ENCODE measurements at places on chromosomes 7 and 10. TPM values are rescaled to one million over a fixed set of nuclear protein-coding genes. Genes with fewer than 3 reads are reported as not detected.

ZMIZ1 gene
- 48.8 TPM for total RNA-seq

- peak; percentile 81 for DNase-seq
Observed at GRCh38 chr10:49407552-49408137, 11.8 kb upstream of the DRGX start.

GRCh38 chr7:147332988-147333387, 1216.4 kb downstream of the CNTNAP2 start:
- no peak for DNase-seq

RNF32 gene
- total RNA-seq = 0.30 TPM

GRCh38 chr7:122887198-122887597, 938 bp upstream of the CADPS2 start:
- DNase-seq = peak; percentile 76

GRCh38 chr10:115503546-115503945, 410.4 kb downstream of the ATRNL1 start:
- no peak for DNase-seq

GRCh38 chr10:88500656-88501055, 82.5 kb downstream of the RNLS start:
- no peak for DNase-seq

SRI gene
- total RNA-seq = 93.6 TPM

GRCh38 chr10:48536156-48536500, 68.7 kb downstream of the ARHGAP22 start:
- no peak for DNase-seq

- no peak for DNase-seq
Observed at GRCh38 chr10:51260376-51260775, 186.1 kb downstream of the PRKG1 start.

GRCh38 chr7:81248420-81248819, 329.6 kb upstream of the SEMA3C start:
- no peak for DNase-seq

CALML3 gene
- not detected for total RNA-seq

TCERG1L gene
- not detected for total RNA-seq

DNA sequence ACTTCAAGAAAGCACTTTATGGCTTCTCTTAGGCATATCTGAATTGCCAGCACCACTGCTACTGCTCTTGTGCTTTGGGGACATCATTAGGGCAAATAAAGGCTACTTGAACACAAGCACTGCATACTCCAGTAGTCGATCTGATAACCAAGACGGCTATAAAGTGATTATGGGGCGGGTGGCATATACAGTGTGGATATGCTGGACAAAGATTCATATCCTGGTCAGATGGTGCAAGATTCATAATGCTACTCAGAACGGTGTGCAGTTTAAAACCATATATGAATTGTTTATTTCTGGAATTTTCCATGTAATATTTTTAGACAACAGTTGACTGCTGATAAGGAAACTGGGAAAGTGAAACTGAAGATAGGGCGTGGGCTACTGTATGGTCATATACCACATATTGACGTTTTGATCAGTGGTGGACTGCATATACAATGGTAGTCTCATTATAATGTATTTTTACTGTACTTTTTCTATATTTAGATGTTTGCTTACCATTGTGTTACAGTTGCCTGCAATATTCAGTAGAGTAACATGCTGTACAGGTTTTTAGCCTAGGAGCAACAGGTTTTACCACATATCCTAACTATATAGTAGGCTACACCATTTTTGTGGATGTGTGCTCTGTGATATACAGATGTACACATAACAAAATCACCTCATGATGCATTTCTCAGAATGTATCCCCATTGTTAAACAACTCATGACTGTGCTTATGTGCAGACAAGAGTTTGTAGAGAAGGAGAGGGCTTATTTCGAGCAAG, 15.2 kb downstream of the ANLN start:
- DNase-seq = no peak

GRID2IP gene
- not detected for total RNA-seq

- no peak for DNase-seq
Observed at GRCh38 chr10:119112056-119112455, 8.1 kb downstream of the DENND10 start.

DNA sequence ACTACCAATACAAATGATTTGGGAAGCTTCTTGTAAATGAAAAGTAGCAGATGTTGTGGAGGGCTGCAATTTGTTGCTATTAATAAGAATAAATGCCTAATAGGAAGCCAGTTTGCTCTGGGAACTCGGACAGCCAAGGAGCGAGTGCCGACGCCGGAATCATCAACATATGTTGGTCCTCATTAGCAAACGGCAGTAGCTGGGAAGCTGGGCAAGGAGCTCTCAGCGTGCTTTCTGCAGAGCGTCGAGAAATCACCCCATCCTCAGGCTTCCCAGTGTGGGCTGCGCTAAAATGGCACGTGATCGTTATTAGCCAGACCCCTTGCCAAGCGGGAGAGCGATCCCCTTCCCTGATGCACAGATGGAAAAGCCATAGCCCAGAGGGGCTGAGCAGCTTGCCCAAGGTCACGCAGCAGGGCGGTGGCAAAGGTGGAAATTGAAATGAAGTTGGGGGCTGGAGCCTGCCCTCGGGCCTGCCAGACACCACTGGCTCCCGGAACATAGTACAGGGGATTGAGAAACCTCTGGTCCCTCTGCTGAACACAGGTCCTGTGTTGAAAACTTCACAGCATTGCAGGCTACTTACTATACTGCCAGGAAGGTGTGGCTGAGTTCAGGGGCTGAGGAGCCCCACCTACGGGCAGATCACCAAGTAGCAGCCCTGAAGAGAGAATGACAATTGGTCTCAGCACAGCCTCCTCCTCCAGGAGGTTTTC, 326.9 kb downstream of the PLXNA4 start:
- DNase-seq = peak; percentile 56

- no peak for DNase-seq
Observed at GRCh38 chr7:36673703-36674102, 50.6 kb downstream of the AOAH start.

DNA sequence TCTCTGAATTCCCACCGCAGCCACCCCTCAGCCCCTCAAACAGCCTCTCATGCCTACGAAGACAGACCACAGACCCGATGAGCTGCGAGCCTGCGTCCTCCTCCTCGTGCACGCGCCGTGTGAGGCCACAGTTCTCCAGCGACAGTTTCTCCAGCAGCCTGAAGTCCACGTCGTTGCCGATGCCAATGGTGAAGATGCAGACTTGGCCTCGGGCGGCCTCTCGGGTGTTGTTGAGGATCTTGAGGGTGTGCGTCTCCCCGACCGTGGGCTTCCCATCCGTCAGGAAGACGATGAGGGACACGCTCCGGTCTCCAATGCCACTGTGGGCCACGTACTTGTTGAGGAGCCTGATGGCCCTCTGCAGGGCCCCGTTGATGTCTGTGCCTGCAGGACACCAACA, 87.1 kb downstream of the ITIH5 start:
- DNase-seq = no peak

TMEM236 gene
- total RNA-seq = 0.51 TPM

DNA sequence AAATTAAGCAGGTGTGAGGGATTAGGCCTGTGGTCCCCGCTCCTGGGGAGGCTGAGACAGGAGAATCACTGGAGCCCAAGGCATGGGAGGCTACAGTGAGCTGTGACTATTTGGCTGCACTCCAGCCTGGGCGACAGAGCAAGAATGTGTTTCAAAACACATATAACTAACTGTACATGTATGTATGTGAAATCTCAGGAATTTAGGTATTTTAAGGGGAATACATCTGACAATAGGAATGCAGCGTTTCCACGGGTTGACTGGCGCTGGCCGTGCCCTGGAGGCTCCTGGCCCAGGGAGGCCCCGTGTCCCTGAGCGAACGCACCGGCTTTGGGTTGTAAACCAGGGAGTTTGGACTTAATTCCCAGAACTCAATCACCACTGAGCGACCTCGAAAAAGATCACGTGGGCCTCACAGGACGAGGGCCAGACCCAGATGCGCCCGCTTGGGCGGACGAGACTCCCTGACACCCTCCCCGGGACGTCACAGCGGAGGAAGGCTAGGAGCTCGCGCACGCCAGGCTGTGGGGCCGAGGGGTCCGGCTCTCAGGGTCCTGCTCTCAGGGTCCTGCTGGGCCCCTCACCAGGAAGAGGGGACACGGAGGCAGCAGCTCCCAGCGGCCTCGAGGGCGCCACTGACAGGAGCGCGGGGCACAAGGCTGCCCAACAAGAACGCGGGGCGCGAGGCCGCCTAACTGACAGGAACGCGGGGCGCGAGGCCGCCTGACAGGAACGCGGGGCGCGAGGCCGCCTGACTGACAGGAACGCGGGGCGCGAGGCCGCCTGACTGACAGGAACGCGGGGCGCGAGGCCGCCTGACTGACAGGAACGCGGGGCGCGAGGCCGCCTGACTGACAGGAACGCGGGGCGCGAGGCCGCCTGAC, 18.4 kb downstream of the PTPRN2 start:
- no peak for DNase-seq

- no peak for DNase-seq
Observed at GRCh38 chr7:93298671-93299070, 66.5 kb downstream of the VPS50 start.

GRCh38 chr7:103148131-103148993, 537 bp downstream of the NAPEPLD start:
- no peak for DNase-seq

PTPN20 gene
- 14.3 TPM for total RNA-seq

POLR1F gene
- total RNA-seq = 10.8 TPM

FKBP14 gene
- 8.5 TPM for total RNA-seq

GRCh38 chr7:25391961-25392587, 163.8 kb upstream of the NPVF start:
- no peak for DNase-seq

- DNase-seq = no peak
Observed at GRCh38 chr7:120163449-120163848, 109.5 kb upstream of the KCND2 start.

DNA sequence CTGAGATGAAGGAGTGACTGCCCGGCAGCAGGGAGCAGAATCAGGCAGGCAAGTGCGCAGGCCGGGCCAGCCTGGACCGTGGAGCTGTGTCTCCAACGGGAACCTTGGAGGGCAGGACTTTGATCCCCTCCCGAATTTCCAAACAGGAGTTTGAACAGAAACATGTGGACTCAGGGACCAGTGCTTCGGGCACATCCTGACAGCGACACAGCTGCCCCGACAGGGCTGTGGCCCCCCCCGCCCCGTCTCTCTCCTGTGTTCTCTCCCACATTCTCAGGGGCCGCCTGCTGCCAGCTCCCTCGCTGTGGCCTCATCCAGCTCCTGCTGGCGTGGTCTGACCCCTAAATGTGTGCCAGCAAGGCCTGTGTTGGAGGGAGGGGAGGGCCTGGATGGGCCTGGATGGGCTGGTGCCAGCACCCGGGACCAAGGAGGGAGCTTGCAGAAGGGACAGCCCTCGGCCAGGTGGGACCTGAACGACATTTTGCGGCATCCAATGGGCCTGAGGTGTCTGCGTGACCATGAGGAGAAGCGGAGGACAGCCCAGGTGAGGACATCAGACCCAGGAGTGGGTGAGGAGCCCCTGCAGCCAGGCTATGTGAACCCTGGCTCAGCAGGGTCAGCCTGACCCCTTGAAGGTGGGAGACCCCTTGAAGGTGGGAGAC, 222.9 kb downstream of the DNAJB6 start:
- peak; percentile 53 for DNase-seq

NEURL1 gene
- 0.05 TPM for total RNA-seq

AOAH gene
- total RNA-seq = 1.9 TPM

- no peak for DNase-seq
Observed at GRCh38 chr10:11532306-11532705, 79.1 kb downstream of the USP6NL start.

DNA sequence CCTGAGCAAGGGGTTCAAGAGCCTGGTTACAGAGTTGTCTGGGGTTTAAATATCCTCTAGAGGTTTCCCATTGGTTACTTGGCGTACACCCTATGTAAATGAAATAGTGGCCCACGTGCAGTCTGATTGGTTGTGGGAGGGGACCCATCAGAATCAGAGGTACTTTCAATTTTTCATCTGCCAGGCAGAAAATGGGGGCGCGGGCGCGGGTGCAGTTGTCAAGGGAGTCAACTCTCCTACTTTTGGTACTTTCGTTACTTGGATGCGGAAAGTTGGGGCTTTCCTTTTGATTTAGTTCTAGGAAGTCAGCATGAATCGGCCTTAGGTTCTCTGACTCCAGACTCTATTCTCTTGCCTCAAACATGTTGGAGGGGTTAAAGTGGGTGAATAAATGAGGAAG, 83.2 kb downstream of the DNAJB9 start:
- DNase-seq = no peak

CLRN3 gene
- total RNA-seq = not detected

ANKRD30A gene
- total RNA-seq = not detected

- no peak for DNase-seq
Observed at GRCh38 chr10:114491419-114491818, 87.1 kb upstream of the AFAP1L2 start.

- DNase-seq = no peak
Observed at GRCh38 chr7:92417913-92418312, 29.4 kb upstream of the GATAD1 start.

- DNase-seq = no peak
Observed at GRCh38 chr7:112484671-112485167, 3.9 kb downstream of the LSMEM1 start.

DNA sequence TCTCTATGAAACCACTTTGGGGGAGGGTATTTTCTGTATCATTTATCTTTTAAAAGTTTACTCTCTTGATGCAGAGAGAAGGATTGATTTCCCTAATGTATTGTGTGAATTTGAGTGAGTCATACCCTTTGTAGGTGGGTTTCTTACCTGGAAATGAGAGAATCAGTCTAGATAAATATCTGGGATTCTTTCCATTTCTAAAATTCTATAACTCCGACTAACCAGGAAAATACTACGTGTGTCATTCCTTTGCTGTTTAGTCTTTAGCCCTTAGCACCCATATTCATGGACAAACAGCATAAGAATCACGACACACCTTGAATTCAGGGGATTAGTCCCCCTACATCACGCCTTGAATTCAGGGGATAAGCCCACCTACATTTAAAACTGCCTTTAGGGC, 139.1 kb downstream of the GATA3 start:
- no peak for DNase-seq

KCP gene
- total RNA-seq = 0.11 TPM

LDB3 gene
- 1,478 TPM for total RNA-seq

GRCh38 chr7:132270517-132270916, 305.8 kb downstream of the PLXNA4 start:
- DNase-seq = no peak

DNA sequence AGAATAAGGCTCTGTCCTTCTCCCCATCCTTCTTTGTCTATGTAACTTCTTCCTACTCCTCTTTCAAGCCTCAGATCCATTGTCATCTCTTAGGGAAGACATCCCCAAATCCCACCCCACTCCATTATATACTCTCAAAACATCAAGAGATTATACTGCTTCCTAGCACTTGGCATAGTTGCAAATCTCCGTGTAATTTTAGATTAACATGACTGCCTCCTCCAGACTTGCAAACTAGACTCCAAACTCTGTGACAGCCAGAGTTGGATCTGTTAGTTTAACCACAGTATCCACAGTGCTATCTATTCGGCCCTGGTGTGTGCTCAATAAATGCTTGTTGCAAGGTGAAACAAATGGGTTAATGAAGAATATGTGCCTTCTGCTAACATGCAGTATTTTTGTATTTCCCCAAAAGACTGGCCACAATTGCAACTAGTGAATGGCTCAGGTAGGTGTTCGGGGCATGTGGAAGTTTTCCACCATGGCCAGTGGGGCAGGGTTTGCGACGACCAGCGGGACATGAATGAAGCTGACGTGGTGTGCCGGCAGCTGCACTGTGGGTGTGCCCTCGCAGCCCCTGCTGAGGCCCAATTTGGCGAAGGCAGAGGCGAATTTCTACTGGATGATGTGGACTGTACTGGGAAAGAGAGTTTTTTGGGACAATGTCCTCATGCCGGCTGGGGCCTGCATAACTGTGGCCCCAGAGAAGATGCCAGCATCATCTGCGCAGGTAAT, 34.5 kb upstream of the C10orf120 start:
- no peak for DNase-seq

OR2A12 gene
- total RNA-seq = not detected

GRCh38 chr7:35019801-35020200, 17.5 kb downstream of the DPY19L1 start:
- no peak for DNase-seq
